Memory B cell (primary cell): ENCODE measurements at places on chromosomes 13 and 19.

DNA sequence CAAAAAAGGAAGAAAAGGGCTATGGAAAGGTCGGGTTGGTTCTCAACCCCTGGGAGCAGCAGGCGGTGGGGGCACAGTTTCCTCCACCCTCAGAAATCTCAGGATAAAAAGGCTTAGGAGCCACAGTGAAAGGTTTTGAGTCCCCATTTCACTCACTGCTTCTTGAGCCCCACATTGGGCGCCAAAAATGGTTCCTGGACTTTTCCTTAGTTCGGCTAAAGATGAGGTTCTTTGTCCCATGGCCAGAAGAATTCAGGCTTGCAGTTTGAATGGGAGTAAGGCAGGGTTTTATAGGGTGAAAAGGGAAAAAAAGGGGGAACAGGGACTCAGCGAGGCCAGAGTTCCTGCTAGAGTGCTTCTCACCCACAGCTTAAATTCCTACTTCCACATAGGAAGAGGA lies 179.5 kb downstream of the GGACT start:
- no peak for DNase-seq

- no peak for DNase-seq
Observed at GRCh38 chr13:112579310-112579843, 8.6 kb downstream of the TUBGCP3 start.

DNA sequence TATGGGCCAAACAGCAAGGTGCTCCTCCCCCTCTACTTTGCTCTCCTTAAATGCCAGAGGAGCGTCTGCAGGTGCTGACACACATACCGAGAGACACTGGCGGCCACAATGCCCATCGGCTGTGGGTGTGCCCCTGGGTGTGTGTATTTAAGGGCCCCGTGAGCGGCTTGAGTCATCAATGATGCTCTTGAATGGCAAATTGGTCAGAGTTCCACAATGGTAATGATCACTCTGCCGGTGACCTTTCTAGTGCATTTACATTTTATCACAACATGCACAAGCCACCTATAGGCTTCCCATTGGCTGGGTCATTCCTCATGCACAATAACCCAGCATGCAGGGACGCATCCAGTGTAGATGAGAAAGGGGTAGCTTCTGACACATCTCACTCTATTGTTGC lies 124.8 kb downstream of the ZNF536 start:
- no peak for DNase-seq

DNA sequence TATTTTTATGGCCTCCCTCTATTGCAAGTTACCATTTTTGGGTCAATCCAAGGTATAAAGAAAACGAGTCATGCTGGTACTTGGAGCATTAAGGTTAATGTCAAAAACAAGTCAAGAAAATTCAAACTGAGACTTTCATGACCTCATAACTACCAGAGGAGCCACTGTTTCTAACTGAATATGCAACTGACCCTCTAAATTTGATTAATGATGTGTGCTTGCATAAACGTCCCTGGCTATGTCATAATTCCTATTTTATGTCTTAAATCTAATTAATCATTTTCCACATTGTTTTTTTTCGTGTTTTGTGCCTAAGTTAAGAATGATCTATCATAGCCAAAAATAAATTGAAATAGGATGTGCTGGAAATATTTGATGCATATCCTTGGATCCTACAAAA lies 396.7 kb upstream of the GPC6 start:
- no peak for DNase-seq

DNA sequence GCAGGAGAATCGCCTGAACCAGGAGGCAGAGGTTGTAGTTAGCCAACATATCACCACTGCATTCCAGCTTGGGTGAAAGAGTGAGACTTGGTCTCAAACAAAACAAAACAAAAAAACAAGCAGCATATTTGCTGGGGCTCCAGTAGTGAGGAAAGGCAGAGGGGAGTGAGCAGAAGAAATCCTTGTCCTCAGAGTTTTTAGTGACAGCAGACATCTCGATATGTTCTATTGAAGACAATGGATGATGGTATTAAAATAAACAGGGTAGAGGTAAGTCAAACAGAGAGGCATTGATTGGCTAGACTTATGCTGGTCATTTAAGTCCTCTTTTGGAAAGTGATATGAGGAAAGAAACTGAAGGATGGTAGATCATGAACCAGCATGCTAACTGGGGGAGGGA lies 19.0 kb downstream of the NLRP7 start:
- DNase-seq: no peak

GRCh38 chr13:65508338-65508737 lies 1721.8 kb downstream of the PCDH9 start:
- DNase-seq: no peak

DNA sequence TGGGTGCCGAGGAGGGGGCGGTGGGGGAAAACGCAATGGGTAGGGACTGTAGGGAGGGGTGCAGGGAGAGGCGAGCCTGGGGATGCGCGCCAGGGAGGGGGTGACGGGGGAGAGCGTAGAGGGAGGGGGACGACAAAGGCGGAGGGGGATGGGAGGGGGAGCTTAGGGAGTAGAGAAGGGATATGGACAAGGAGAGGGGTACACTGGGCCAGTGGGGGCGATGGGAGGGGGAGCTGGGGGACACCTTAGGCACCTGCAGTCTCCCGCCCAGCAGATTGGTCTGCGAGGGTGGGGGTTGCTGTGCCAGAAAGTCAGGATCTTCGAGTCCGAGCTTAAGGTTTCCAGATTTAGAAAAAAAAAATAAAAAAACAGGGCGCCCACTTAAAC lies 15.7 kb downstream of the CCDC124 start:
- no peak for DNase-seq

DNA sequence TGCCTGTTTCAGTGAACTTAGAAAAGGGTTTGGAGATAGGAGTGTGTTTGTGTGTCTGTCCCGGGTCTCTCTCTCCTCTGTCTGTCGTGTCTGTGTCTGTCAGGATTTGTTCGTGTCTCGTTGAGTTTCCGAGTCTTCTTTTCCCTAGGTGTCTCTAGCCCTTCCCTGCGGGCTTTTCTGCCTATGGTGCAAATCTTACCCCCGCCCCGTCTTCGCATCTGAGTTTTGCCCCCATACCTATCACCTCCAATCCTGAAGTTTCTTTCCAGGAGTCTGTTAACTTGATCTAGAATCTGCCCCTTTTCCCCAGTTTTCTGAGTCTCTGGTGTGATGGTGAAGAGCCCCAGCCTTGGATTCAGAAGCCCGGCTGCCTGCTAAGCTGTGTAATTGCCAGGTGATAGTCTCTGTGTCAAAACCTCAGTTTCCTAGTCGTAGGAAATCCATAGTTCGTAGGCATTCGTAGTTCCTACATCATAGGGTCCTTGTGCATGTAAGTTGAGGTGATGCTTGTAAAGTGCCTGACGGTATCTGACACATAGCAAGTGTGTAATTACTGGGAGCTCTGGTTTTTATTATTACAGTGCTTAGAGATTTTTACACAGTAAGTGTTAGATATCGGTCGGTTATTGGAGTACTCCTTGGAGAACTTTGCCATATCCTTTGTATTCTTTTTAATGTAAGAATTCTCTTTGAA lies 782 bp downstream of the EPN1 start:
- DNase-seq: no peak

DNA sequence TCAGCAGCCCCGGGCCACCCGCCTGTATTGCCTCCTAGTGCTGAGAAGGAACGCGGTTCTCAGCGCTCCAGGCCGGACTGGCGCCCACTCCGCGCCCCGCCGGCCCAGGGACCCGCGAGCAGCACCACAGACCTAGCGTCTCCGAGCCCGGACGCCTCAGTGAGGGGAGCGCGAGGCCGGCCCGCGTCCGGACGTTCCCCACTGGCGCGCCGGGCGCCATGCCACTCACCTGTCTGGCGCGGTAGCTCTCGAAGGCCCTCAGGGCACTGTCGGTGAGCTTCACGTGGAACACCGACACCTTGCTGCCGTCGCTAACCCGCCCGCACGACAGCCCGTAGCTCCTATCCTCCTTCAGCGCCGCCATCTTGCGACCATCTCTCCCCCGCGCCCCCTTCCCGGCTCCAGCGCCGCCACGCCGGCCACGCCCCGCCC lies at the start of gene ELL:
Gene ELL, minus strand, starts transcription at position 379 of the 432 bp plus-strand sequence. Its CDS starts 15 bp downstream, at position 364.
- DNase-seq: no peak
